CD14-positive monocyte (primary cell): ENCODE measurements at places on chromosomes 13 and 19. TPM values are rescaled to one million over a fixed set of nuclear protein-coding genes. Genes with fewer than 3 reads are reported as not detected.

Gene NECTIN2
- 9.3 and 9.6 TPM in 2 replicates for polyA plus RNA-seq

Gene HAUS5
- polyA plus RNA-seq = 6.2 and 6.3 TPM in 2 replicates

Gene GRAMD1A
- polyA plus RNA-seq = 15.1 TPM

Gene PGLYRP1
- 0.36 TPM for polyA plus RNA-seq

Gene ZNF724
- 0.59 TPM for polyA plus RNA-seq

Gene CGB8
- polyA plus RNA-seq = not detected

Gene KASH5
- not detected for polyA plus RNA-seq

Gene NCR1
- polyA plus RNA-seq = 0.20 and 0.46 TPM in 2 replicates

Gene MLLT1
- 0.65 TPM for polyA plus RNA-seq

Gene F7
- polyA plus RNA-seq = not detected

Gene A1BG
- 35.3 and 82.6 TPM in 2 replicates for polyA plus RNA-seq

Gene ZFR2
- not detected for polyA plus RNA-seq

Gene ZNF846
- polyA plus RNA-seq = 2.8 and 6.9 TPM in 2 replicates

Gene ADAMTSL5
- polyA plus RNA-seq = 0.09 and 0.10 TPM in 2 replicates

Gene AXL
- polyA plus RNA-seq = 0.05 TPM

Gene SERTM1
- not detected in 2 replicates for polyA plus RNA-seq

Gene MAMSTR
- not detected for polyA plus RNA-seq

Gene MEIOSIN
- not detected for polyA plus RNA-seq

Gene ZIM2
- not detected in 2 replicates for polyA plus RNA-seq

Gene KIR2DL1
- not detected in 2 replicates for polyA plus RNA-seq

Gene TYROBP
- 6,141 TPM for polyA plus RNA-seq

Gene KLK11
- polyA plus RNA-seq = not detected

Gene RXFP2
- polyA plus RNA-seq = not detected in 2 replicates

Gene ELAVL3
- 0.09 TPM in 1 of 2 replicates, not detected in the other for polyA plus RNA-seq

Gene ZNF565
- 2.1 TPM for polyA plus RNA-seq

Gene LSM14A
- polyA plus RNA-seq = 73.2 and 74.3 TPM in 2 replicates

Gene CYP2A6
- not detected for polyA plus RNA-seq

Gene IGFL3
- polyA plus RNA-seq = not detected in 2 replicates

Gene OSCAR
- 270 and 349 TPM in 2 replicates for polyA plus RNA-seq

Gene LRRC4B
- not detected for polyA plus RNA-seq
